Cortex of kidney (tissue), 1 donor: ENCODE measurements at places on chromosomes 7 and 10.

- DNase-seq, result no peak
These were observed 2.2 kb downstream of the RAB18 start for GRCh38 chr10:27506280-27506679.

GRCh38 chr7:150962553-150963399, 15.3 kb downstream of the KCNH2 start:
- no peak for DNase-seq

DNA sequence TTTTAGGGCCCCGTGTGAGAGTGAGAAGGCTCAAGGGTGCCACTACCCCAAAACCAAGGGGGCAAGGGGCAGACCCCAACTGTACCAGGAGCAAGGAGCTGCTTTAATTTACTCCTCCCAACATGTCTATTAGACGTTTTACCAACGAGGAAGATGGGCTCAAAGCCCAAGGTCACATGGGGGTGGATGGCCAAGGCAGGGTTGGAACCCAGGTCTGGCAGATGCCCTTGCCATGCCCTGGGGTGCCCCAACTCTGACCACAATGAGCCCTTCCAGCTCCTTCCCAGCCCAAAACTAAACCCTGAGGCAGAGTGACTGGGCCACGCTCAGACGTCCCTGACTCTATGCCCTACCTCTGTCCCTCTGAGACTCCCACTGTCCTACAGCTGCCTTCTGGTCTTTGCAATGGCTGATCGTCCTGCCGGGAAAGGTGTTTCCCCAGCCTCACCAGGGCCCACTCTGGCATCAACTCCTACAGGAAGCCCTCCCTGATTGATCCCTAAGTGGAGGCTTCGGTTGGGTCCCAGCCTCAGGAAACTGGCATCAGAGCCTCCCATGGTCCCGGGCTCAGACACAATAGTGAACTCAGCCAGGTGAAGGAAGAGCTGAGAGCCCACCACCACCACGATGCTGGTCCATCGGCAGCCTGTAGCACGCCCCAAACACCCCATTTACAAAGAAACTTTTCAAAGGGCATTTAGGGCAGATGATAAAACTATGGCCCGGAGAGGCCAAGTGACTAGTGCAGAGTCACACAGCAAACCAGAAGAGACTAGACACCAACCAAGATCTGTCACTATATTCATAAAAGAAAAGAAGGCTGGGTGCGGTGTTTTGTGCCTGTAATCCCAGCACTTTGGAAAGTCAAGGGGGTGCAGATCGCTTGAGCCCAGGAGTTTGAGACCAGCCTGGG, 60.2 kb upstream of the MYL10 start:
- DNase-seq, result no peak

- no peak for DNase-seq
These were observed 272.5 kb downstream of the SEMA3A start for GRCh38 chr7:83921941-83922607.

DNA sequence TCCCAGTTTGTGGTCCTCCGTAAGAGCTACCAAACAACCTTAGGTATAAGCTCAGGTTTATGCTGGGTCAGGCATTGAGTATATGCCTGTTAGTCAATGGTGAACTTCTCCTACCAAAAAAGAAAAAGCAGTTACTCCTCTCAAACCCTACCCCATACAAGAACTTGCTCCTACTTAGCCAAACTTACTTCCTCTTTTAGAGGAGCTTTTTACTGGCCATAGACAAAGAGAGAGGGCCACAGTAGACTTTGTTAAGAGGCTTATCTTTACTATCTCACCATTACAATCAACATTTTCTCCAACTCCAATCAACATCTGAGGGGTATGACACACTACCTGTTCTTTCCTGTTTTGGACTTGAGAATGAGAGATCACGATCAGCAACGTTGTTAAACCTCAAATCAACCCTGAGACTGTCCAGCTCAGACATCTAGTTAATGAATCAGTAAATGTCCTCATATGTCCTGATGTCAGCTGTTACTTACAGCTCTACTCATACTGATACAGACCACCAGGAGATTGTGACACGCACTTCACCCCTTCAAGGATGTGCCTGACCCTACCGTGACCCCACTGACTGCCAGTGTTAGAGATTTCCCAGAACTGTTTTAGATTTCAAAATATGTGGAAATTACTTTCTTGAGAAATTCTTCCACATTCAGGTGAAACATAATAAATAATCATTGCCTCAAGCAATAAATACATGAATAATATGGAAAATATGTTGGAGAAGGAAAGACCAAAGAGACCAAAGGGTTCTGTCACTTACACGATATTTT, 18.4 kb upstream of the CCDC71L start:
- no peak for DNase-seq

GRCh38 chr7:151125846-151126481, 39.7 kb downstream of the AGAP3 start:
- DNase-seq, result no peak

DNA sequence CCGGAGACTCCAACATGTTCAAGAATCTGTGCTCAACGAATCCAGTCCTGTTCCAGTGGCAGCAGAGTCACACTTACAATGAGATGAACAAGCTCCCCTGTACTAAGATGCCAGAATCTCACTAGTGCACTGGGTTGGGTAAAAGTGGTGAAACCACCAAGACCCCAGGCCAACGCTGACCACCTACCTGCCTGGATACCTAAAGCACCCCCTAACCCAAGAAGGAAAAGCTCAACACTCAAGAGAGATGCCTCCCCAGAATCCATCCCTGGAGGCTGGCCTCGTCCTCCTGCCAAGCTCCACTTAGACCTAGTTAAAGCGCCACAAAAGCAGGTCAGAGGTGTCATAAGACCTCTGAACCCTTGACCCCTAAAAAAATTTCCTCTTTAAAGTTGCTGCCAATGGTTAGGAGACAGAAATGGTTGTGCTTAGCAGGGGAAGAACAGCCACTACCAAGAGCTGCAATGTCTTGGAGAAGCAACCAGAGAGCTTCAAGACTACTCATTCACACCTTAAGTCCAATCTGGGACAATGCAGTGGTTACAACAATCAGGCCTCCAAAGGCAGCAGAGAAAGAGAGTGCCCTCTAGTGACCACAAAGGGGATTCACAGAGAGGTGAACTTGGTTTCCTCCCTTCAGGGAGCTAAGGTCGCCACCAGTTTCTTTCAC, 94.6 kb upstream of the MACROH2A2 start:
- no peak for DNase-seq

DNA sequence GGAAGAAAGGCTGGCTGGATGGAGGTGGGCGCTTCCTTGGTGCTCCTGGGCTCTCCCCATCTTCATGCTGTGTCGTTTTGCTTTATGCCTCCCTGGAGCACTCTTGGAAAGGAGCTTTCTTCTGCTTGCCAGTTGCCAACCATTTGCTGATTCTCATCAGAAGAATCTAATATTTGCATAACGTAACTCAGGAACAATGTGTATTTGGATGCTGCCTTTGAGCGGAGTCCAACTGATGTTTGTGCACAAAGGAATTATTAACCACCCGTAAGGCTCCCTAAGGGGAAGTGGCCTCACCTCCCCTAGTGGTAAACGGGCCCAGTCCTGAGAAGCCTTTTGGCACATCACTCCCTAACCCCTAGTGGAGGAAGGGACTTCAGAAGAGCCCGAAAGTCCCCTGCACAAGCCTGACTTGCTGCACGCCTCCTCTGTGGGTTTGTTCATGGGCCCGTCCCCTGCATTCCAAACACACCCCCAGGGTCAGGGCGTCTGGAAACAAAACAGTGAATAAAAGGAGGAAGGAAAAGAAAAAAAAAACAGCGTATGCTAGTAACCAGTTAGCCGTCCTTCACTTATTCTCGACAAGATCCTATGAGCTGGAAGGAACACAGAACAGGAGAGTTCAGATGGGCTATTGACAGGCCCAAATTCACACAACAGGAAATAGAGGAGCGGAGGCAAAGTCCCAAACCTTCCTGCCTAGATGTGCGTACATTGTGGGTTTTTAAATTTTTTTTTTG, 602.2 kb downstream of the LRMDA start:
- DNase-seq, result no peak

DNA sequence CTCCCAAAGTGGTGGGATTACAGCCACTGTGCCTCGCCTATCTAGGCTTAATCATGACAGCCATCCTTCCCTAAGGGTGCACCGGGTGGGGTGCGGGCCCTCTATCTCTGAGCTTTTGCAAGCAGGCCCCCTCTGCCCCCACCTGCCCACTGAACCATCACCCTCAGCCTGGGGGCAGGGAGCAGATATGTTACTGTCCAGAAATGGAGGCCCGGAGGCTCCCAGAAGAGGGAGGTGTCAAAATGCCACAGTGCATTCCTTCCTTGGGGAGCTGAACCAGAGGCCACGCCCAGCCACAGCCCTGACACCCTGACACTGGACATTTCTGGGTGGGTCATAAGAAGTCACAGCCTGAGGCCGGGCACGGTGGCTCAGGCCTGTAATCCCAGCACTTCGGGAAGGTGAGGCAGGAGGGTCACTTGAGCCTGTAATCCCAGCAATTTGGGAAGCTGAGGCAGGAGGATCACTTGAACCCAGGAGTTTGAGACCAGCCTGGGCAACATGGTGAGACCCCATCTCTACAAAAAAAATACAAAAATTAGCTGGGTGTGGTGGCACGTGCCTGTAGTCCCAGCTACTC, 129.8 kb upstream of the TNRC18 start:
- no peak for DNase-seq

DNA sequence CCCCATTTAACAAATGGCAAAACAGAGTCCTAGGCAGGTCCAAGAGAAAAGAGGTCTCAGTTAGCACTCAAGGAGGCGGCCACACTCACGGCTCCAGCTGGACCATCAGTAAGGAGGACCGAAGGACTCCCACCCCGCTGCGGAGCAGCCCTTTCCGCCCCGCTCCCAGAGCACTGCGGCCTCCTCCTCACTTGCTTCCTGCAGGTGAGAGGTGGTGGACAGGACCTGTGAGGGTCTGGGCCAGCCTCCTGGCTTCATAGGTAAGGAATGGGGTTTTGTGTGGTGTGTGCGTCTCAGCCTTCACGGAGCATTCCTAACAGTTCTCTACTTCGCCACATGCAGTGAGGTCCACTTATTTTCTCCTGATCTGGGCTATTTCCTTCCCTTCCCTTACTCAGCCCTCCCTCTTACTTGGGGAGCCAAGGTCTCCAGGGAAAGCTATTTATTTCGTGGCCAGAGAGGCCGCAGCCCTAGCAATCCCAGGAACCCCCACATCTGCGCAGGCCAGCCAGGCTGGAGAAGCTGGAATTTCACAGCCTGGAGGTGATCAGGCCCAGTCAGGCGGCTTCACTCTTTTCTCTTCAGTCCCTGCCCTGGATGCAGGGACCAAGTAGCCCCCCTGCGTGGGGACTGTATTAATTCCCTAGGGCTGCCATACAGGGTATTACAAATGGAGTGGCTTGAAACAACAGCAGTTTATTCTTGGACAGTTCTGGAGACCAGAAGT, 45.9 kb downstream of the ZNF783 start:
- DNase-seq, result no peak

- DNase-seq, result no peak
These were observed 186.2 kb downstream of the MACC1 start for GRCh38 chr7:20030915-20031362.

GRCh38 chr10:8238986-8239385, 184.5 kb downstream of the GATA3 start:
- DNase-seq, result no peak

- no peak for DNase-seq
These were observed 84.4 kb downstream of the OTUD1 start for GRCh38 chr10:23523251-23523650.

DNA sequence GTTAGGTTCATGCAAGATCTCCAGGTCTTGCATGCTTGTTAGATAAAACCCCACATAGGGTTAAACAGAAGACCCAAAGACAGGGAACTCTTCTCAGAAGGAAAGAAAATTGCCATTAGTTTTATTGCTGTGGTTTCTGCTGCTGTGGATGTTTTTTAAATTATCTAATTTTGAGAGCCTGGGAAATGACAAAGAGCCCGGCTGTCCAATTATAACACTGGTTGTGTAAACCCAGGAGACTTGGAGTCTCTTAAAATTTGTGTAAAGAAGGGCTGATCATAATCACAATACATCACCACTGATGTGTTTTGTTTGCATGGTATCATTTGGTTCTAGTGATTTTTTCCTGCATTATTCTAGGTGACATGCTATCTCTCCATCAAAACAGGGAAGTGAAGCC, 246.5 kb upstream of the MYO3A start:
- no peak for DNase-seq

DNA sequence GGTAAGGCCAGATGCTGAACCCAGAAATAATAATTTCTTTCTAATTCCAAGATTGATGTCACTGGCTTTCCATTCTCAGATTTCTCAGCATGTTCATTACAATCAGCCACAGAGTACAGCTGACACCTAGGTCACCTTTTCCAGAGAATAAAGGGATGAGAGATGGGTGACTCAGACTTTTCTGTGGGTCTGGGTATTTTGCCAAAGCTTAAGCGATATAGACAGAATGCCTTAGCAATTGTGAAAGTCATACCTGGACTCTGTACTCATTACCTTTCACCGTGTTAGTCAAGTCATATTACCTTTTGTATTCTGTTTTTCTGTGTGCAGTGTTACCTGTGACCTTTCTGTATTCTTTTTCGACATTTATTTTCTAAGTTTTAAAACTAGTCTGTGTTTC, 10.6 kb upstream of the PRTFDC1 start:
- no peak for DNase-seq

DNA sequence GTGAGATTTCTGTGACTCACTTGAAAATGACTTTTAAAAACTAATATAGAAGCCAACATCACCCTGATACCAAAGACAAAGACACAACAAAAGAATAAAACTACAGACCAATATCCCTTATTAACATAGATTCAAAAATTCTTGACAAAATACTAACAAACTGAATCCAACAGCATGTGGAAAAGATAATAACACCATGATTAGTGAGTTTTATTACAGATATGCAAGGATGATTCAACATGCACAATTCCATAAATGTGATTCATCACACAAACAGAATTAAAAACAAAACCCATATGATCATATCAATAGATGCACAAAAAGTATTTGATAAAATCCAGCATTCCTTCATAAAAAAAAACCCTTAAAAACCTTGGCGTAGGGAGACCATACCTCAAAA, 6.5 kb downstream of the MGAM start:
- no peak for DNase-seq

DNA sequence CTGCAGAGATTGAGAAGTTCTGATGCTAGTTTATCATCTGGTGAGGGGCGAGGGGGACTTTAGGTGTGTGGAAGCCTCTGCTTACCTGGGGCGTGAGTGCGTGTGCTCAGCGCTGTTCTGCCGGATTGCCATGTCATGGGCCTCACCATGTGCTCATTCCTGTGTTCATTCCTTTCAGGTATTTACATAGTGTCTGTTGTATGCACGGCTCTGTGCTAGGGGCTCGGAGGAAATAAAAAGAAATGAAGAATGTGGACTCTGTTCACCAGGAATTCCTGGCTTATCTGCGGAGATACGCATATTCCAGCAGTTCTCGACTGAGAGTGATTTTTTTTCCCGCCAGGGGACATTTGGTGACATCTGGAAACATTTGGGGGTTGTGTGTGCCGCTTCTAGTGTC, 152.0 kb downstream of the CAMK1D start:
- DNase-seq, result no peak

- no peak for DNase-seq
These were observed 45.3 kb upstream of the EGR2 start for GRCh38 chr10:62861507-62861906.

DNA sequence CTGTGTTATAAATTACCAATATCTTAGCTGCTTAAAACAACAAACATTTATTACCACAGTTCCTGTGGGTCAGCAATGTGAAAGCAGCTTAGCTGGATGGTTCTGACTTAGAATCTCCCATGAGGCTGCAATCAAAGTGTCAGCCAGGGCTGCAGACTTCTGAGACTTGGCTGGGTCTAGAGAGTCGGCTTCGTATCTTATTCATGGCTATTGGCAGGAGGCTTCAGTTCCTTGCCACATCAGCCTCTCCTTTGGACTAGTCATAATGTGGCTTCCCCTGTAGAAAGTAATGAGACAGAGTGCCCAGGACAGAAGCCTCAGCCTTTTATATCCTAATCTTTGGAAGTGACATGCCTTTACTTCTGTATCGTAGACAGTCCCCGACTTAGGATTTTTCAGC, 27.3 kb downstream of the RALA start:
- no peak for DNase-seq
